Colonic mucosa (tissue), 4 donors: ENCODE measurements at places on chromosomes 7 and 10. TPM values are rescaled to one million over a fixed set of nuclear protein-coding genes. Genes with fewer than 3 reads are reported as not detected.

The COBL gene
- total RNA-seq = 49.2 TPM

The ST8SIA6 gene
- total RNA-seq = 0.94 TPM

The CNNM1 gene
- 0.27 TPM for total RNA-seq

The CUEDC2 gene
- 30.2 TPM for total RNA-seq

The PHYH gene
- 62.1 TPM for total RNA-seq

The PTF1A gene
- total RNA-seq = not detected

DNA sequence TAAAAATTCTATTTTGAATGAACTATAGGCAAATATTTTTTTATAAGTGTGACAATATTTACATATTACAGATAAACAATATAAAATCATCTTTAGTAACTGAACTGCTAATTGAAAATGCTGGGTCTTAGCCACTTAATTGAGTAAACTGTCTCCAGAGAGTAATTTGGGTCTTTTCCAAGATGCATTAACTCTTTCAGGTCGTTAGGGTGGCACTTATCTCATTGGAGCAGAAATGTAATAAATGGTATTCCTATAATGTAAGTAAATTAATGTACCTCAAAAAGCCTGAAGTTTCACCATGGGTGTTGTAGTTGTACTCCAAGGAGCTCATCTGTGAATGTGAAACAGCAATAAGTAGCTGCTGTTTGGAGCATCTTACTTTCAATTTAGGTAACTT lies 208.5 kb downstream of the EXOC4 start:
- no peak for DNase-seq

- DNase-seq = no peak
These were observed 235.1 kb downstream of the SEMA3E start for GRCh38 chr7:83413831-83414230.

DNA sequence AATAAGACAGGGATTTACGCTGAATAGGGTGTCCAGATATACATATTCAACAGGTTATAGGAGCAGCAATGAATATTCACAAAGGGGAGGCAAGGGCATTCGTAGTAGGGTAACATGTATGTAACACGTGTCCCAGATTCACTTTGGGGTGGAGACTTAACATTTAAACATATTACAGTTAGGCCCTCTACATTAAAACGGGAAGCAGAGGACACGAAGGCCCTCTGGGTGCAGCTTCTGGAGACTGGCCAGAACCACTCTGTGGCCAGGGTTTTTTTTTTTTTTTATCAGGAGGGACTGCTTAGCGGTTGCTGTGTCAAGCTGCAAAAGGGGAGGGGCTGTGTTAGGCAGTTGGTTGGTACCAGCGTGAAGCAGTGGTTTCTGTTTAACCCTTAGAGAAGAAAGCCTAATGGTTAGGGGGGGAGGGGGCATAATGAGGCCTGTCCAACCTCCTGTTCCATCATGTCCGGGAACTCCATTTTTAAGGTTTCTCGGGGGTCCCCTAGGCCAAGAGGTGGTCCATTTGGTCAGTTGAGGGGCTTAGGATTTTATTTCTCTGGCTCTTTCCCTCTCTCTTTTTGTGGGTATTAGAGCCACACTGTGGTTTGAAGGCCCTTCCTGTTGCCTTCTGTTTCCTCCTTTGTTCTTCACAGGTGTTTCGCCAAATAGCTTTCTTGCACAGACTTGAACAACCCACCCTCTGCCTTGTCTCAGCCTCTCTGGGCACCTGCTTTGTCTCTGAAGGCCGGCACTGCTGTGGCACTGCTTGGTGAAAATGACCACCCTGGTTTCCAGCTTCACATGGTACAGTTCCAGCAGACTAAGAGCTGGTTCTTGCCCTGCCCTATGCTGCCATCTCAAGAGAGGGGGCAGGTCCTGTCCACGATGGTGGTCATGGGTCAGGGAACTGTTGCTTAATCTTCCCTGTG lies 26.4 kb downstream of the PRF1 start:
- DNase-seq = peak; percentile 40

DNA sequence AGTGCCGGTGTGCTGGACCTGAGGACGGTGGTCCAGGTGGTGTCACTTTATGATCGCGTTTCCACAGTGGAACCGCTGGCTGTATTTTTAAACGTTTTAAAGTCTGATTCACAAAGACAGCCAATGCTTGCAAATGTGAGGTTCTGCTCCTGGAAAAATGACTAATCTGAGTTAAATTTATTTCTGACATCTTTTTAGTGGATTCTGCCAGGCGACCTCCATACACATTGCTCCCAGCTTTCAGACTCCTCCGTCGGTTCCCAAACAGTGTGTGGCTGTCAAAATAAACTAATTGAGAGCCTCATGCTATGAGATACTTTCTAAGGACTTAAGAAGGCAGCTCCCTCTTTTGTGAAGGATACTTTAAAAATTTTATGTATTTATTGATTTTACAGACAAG lies 12.7 kb upstream of the TTYH3 start:
- no peak for DNase-seq

- no peak for DNase-seq
These were observed 204.5 kb upstream of the PHYHIPL start for GRCh38 chr10:58971796-58972491.

DNA sequence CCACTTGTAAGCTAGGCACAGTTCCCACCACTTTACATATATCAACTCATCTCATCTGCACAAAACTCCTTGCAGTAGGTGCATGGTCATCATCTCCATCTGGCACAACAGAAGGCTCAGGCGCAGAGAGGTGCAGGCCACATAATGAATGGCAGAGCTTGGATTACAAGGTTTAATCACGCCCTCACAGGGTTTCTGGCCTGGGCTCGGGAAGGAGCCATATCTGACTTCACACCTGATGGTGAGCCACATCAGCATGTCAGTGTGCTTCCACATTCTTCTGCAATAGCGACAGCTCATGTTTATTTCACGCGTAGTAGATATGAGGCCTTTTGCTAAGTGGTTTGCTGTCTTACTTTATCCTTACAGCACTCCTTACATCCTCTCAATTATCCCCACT lies 650.2 kb downstream of the INHBA start:
- DNase-seq = no peak

GRCh38 chr10:99630433-99630832 lies 10.2 kb upstream of the SLC25A28 start:
- peak; percentile 29 for DNase-seq

- DNase-seq = no peak
These were observed 29.2 kb upstream of the ATRNL1 start for GRCh38 chr10:115063701-115064658.

- DNase-seq = no peak
These were observed 135.4 kb upstream of the SEMA3D start for GRCh38 chr7:85322252-85322651.

- DNase-seq = no peak
These were observed 55.7 kb downstream of the ST7 start for GRCh38 chr7:117008886-117009531.
